DMS79 (cell line): ENCODE measurements at places on chromosomes 3 and 15.
A peak's percentile ranks its signal among the peaks of the same experiment; 100 is the strongest.

DNA sequence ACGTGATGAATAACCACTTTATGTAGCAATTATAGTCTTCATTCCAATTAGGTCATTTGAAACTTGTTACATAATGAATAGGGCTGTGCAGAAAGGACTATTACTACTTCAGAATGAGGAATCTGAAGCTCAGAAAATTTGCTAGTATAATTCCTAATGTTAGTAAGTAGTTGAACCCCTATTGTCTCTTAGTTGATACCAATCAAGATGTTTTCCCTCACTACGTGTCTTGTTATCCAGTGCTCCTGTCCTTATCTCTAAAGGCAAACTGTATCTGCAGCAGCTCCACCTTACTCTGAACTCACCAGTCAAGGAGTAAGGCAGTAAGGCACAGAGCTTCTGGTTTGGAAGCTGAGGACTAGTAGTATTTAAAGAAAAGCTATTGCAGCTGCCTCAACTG lies 32.0 kb downstream of the RAB11A start:
- no peak for DNase-seq

DNA sequence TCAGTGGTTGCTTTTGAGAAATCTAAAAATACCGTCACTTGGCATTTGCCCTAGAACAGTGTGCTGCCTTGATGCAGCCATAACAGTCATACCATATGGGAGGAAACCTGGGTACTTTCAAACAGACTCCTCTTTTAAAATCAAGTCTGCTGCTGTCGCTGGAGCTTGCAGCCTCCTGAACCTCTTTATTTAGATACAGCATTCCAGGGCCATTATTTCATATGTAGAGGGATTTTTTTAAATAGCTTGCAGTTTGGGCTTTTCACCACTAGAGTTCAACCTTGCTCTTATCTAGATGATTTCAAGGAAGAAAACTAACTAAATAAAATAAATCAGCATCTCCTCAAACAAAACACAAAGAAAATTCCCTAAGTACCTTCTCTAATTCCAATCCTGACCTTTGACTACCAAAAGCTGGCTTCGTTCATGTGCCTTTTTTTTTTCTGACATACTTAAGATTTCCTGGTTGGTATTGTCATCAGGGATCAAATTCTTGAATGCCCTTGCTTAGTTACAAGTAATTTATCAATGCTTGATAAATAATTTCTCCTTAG lies 111.6 kb downstream of the KBTBD8 start:
- DNase-seq: no peak

DNA sequence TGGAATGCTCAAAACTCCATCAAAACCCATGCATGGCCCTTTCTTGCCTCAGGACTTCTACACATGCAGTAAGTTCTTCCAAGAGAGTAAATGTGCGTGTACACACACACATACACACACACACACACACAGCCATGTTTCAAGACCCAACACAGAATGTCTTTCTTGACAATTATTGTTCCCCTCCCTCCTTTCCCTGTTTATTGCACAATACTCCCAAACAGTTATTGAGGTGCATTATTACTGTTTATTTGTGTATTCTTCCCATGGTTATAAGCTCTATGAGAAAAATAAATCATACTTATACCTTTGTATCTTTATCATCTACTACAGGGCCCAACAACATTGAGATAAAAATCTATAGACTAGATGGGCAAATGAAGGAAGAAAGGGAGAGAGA lies 523.8 kb upstream of the NAALADL2 start:
- no peak for DNase-seq

DNA sequence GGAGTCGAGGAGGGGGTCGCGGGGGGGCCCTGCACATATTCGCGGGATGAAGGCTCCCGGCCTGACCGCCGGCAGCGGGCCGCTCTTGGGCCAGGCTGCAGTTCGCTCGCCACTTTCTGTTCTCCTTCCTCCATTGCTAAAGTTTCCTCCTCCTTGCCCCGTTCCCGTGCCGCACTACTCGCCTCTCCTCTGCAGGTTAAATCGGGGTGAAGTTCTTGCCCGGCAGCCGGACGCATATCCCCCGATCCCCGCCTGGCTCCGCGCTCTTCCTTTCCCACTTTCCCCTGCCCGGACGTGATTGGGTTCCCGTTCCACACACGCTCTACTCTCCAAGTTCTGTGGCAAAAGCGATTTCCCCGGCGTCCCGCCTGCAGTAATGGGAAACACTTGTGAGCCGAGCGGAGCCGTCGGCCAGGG lies 556 bp downstream of the CRYBG3 start:
- DNase-seq: no peak

GRCh38 chr15:75677465-75678323 lies 30.0 kb downstream of the SNX33 start:
- DNase-seq: no peak

DNA sequence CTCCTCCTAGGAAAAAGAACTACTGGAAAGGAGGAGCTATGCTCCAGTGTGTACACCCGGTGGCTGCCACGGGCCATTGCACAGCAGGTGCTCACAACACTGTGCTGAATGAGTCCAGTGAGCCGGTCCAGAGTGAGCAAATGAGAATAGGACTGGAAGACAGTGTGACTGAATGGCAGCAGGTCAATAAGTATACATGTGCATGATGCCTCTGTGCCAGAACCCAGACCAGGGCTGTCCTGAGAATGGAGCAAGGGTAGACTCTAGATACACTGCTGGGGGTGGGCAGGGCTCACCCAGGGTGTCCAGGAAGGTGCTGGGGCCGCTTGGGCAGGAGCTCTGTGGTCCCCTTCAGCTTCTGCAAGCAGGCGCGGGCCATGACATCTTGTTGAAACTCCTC lies 8.3 kb downstream of the POLG start:
- DNase-seq: no peak

DNA sequence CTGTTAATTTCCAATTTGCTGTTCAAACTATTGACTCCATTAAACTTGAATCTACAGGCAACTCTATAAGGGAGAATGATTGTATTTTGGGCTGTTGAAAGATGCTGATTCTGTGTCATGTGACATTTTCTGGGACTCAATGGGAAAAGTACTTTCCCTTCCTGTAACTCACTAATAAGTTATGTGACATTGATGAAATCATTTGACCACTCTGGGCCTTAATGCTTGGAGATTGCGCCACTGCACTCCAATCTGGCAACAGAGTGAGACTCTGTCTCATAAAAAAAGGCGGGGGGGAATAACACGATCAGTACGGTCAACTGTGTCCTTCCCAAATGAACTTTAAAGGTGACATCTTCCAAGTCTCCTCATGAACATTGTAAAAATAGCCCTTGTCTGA lies 215.2 kb upstream of the SGO1 start:
- no peak for DNase-seq

- no peak for DNase-seq
These were observed 194.4 kb upstream of the GBE1 start for GRCh38 chr3:81955878-81956277.

- DNase-seq: no peak
These were observed 93.5 kb upstream of the ARRDC4 start for GRCh38 chr15:97866959-97867358.

GRCh38 chr3:151859905-151860304 lies 13.5 kb upstream of the SUCNR1 start:
- DNase-seq: no peak

GRCh38 chr3:61853912-61854311 lies 292.5 kb downstream of the PTPRG start:
- DNase-seq: no peak

DNA sequence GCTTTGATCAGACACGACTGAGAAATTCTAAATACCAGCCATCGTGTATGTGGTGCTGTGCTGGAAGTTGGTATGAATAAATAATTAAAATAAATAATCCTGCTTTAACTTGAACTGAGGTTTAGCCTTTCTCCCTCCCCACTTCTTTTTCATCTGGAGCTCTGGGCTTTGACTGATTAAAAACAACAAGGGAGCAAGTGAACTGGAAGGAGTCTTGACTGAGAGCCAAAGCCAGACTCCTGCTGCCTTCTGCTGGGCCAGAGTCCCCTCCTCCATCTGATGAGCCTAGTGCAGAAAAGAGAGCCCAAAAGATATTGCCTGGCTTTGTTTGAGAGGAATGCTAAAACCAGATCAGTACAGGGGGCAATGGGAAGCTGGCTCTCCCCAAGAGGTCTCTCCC lies 96.0 kb downstream of the CCNL1 start:
- DNase-seq: peak; percentile 7

DNA sequence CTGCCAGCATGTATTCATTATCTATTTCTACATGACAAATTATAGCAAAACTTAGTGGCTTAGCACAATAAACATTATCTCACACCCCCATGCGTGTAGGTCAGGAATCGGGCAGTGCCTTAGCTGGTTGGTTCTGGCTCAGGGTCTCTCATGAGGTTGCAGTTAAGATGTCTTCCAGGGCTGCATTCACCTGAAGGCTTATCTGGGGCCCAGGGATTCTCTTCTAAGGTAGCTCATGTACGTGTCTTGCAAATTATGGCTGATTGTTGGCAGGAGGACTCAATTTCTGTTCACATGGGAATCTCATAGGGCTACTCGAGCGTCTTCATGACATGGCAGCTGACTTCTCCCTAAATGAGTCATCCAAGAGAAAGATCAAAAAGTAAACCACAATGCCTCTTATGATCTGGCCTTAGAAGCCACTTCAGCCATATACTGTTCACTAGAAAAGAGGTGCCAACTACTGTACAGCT lies 42.9 kb upstream of the TSC22D2 start:
- DNase-seq: peak; percentile 13

DNA sequence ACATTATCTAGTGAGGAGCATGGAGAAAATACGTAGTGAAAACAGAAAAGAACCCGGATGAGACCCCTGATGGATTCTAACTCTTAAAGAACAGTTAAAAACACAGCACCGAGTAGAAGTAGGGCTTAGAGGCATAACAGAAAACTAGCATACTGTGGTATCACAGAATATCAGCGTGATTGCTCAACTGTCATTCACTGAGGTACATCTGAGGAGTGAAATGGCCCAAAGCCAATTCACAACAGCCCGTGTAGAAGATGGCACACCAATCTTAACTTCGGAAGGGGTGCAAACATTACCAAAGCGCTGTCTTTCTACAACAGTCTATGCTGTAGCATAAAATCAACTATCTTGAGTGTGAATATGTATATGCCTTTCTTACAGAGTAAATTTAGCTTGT lies 1.8 kb downstream of the CLASP2 start:
- no peak for DNase-seq

GRCh38 chr15:69388260-69388705 lies 25.9 kb upstream of the KIF23 start:
- DNase-seq: no peak

- DNase-seq: no peak
These were observed 53.9 kb downstream of the TMOD3 start for GRCh38 chr15:51883271-51883837.

DNA sequence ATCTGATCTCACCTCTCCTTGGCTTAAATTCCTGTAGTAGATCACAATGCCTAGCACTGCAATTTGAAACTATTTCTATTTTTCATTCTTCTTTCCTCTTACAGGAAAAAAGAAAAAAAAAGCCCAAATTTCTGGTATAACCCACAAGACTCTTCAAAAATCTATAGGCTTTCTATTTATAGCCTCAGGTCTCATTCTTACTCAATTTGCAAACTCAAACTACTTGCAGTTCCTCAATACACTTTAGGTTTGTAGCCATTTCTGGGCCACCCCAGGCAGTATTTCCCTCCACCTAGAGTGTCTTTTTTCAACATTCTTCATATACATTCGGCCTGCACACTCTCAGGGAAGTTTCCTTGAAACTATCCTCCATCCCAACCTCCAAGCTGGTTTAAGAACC lies 169.0 kb downstream of the TBC1D5 start:
- DNase-seq: no peak

DNA sequence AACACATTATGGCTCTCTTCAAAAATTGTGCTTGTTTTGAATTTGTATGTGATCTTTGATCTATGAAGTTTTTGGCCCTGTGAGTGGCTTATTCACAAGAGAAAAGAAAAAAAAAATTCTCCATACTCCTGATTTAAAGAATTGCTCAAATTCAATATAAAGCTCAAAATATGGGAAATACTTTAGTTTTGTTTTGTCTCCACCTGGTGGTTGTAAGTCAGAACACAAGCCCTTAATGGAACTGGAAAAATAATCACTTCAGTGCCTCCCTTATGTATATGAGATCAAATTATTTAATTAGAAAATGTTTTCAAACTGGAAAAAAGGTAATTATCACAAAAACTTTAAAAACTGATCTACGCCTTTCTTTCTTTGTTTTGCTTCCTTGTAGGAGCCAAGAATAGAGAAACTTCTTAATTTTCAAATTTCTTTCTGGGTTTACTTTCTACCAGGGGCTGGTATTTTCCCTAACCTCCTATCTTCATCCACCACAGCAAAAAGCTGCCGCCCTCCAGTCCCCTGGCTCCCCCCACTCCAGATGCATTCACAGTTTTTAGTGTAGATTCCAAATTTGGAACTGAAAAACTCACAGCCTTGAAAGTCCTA lies 50.6 kb downstream of the SERP1 start:
- no peak for DNase-seq

DNA sequence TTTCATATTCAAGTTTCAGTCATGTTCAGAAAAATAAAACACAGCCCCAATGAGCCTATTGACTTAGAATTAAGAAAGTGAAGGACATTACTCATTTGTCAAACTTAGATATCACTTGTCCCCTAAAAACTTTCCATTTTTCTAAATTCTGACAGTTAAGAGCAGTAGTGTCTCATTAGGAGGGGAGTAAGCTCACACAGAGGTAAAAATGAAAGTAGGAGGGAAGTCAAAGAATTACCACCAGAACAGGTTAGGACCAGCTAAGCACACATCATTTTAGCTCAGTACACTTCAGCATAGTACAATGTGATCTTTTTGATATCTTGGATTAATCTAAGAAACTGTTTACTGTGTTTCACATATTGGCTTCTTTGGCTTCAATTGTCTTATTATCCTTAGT lies 64.3 kb downstream of the OSTN start:
- DNase-seq: no peak

GRCh38 chr15:90228960-90229359 lies 4.8 kb downstream of the CIB1 start:
- no peak for DNase-seq

DNA sequence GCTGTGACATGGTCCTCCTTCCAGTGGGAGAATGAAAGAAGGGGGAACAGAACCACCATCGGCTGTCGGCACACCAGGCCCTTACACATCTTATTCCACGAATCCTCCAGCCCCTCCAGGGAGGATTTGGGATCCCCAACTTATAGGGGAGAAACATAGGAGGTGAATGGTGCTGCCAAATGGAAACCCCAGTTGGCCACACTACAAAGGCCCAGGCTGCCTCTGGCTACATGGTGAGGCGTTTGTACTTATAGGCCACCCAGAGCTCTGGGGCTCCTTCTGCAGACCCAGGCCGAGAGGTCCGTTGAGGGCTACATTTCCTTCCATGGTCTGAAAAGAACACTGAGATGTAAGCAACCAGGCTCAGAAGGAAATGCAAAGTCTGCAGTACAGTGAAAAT lies 12.0 kb downstream of the AMOTL2 start:
- no peak for DNase-seq

DNA sequence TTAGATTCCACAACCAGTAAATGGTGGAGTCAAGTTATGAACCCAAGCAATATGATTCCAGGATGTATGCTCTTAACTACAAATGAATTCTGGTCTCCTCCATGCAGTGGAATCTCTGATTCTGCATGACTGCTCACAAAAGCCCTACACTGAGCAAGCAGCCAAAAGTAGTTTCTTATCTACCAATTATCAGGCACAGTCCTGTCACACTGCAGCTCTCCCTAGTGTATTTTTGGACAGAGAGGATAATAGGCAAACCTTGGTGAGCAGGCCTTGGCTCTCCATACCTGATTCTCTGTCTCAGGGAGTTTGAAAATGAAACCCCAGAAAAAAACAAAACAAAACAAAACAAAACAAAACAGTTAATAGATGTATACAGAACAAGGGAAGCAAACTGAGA lies 3.5 kb upstream of the SSR3 start:
- DNase-seq: peak; percentile 5

GRCh38 chr15:25705433-25706115 lies 157.6 kb downstream of the ATP10A start:
- no peak for DNase-seq

GRCh38 chr15:74781431-74782258 lies at the start of gene CSK:
TSS of gene CSK (plus strand) at chr15:74782080. CDS start at chr15:74798298, 16,218 bp downstream.
- no peak for DNase-seq
